ENCODE measurements at places on chromosomes 3 and 15. TPM values are rescaled to one million over a fixed set of nuclear protein-coding genes. Genes with fewer than 3 reads are reported as not detected.

The GOLGA8H gene
- not detected for total RNA-seq

The DNAH12 gene
- total RNA-seq, result 0.08 TPM

The P2RY14 gene
- total RNA-seq, result 1.3 TPM

The CFAP100 gene
- not detected for total RNA-seq

The ISLR gene
- total RNA-seq, result 59.9 TPM

The CPN2 gene
- not detected for total RNA-seq

DNA sequence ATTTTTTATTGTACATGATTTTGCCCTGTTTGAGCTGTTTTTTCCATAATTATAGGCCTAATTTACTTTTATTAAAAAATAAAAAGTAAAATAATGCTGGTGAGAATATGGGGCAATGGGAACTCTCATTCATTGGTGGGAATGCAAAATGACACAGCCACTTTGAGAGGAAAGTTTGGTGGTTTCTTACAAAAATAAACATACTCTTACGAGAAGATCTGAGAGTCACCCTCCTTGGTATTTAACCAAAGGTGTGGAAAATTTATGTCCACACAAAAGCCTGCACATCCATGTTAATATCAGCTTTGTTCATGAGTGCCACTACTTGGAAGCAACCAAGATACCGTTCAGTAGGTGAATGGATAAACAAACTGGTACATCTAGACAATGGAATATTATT, 9.8 kb downstream of the MUC13 start:
- DNase-seq, result no peak
- H3K4me1 ChIP-seq, result peaks cover under 1% of the 10 kb centered on the region
- H3K27ac ChIP-seq, result no peak overlapping the region
- H3K36me3 ChIP-seq, result no peaks in the 10 kb centered on the region
- no peak overlapping the region for H3K4me3 ChIP-seq
- H3K27me3 ChIP-seq, result no peaks in the 10 kb centered on the region

GRCh38 chr3:37071921-37072320, 78.6 kb downstream of the MLH1 start:
- H3K27me3 ChIP-seq, result no peaks in the 10 kb centered on the region
- no peak for DNase-seq
- peaks cover 34% of the 10 kb centered on the region for H3K36me3 ChIP-seq
- H3K4me1 ChIP-seq, result peaks cover 11% of the 10 kb centered on the region
- H3K27ac ChIP-seq, result no peak overlapping the region

- DNase-seq, result no peak
- no peaks in the 10 kb centered on the region for H3K27me3 ChIP-seq
- H3K27ac ChIP-seq, result no peak overlapping the region
- no peak overlapping the region for H3K4me3 ChIP-seq
- no peaks in the 10 kb centered on the region for H3K36me3 ChIP-seq
- no peaks in the 10 kb centered on the region for H3K4me1 ChIP-seq
Observed at GRCh38 chr15:39312984-39313383, 267.9 kb upstream of the THBS1 start.

- peak overlapping the region; percentile 95 for H3K27ac ChIP-seq
- H3K27me3 ChIP-seq, result no peaks in the 10 kb centered on the region
- H3K4me3 ChIP-seq, result peak overlapping the region; percentile 84
- peak; percentile 97 for DNase-seq
- H3K36me3 ChIP-seq, result no peaks in the 10 kb centered on the region
- peaks cover 54% of the 10 kb centered on the region for H3K4me1 ChIP-seq
Observed at GRCh38 chr15:63502843-63503738, 1.3 kb upstream of the USP3 start.

DNA sequence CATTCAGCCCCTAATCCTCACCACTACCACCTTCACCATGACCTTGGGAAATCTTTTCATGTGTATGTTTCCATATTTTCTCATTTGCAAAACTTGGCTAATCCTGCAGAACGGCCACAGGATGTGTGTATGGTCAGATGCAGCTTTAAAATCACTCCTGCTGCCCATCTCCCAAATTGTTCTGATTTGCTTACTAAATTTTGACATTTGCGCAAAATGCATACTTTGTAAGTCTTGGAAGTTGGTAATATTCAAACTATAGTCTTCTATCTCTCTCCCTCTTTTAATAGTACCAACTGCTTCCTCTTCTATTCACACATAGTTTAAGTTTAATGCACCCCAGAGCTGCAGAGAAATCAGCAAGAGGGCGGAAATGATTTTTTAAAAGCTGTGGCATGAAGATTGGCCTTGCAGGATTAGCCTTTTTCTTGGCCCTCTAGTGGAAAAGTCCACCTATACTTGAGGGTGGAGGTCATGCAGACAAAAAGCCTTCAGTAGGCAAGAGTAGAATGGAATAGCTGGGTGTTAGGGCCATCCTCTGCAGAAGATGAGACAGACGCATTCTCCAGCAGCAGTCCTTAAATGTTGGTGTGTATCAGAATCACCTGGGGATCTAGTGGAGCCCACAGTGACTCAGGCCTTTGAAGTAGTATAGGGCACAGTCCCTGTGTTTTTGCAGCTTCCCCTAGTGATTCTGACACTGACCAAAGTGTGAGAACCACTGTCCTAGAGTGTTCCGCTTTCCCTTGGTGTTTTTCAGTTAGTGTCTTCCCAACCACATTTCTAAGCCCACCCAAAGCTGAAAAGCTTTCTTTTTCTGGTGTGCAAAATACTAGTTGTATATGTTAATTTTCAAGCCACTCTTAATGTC, 181.7 kb downstream of the CHST2 start:
- no peaks in the 10 kb centered on the region for H3K4me1 ChIP-seq
- H3K27ac ChIP-seq, result no peak overlapping the region
- DNase-seq, result no peak
- no peaks in the 10 kb centered on the region for H3K36me3 ChIP-seq

GRCh38 chr15:43219929-43220928, 589 bp downstream of the EPB42 start:
- H3K36me3 ChIP-seq, result no peaks in the 10 kb centered on the region
- no peaks in the 10 kb centered on the region for H3K27me3 ChIP-seq
- no peaks in the 10 kb centered on the region for H3K4me1 ChIP-seq
- no peak overlapping the region for H3K4me3 ChIP-seq
- no peak for DNase-seq

GRCh38 chr15:63915873-63916771, 82.4 kb upstream of the HERC1 start:
- peak overlapping the region; percentile 62 for H3K27ac ChIP-seq
- DNase-seq, result no peak
- no peak overlapping the region for H3K4me3 ChIP-seq
- H3K4me1 ChIP-seq, result peaks cover 25% of the 10 kb centered on the region

DNA sequence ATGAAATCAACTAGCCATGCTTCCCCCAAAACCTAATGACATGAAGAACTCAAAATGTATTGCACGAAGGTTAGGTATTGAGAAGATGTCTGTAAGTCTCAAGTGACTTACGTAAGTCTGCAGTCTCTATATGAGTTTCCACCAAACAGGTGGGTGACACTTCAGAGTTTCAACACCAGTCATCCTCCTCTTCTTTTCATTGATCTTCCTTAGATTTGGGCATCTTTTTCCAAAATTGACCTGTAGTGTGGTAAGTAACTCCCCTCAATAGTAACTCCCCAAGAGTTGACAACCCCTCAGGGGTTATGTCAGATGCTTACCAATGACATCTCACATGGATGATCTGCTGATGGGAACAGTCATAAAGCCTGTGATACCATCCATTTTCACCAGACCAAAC, 46.1 kb downstream of the GPR176 start:
- no peak overlapping the region for H3K4me3 ChIP-seq
- no peak for DNase-seq

- no peak overlapping the region for H3K4me3 ChIP-seq
Observed at GRCh38 chr3:33041909-33042308, 55.0 kb downstream of the GLB1 start.

- no peaks in the 10 kb centered on the region for H3K4me1 ChIP-seq
- no peak overlapping the region for H3K27ac ChIP-seq
- H3K27me3 ChIP-seq, result no peaks in the 10 kb centered on the region
- DNase-seq, result no peak
- no peak overlapping the region for H3K4me3 ChIP-seq
Observed at GRCh38 chr3:129432671-129433070, 4.2 kb upstream of the EFCAB12 start.

DNA sequence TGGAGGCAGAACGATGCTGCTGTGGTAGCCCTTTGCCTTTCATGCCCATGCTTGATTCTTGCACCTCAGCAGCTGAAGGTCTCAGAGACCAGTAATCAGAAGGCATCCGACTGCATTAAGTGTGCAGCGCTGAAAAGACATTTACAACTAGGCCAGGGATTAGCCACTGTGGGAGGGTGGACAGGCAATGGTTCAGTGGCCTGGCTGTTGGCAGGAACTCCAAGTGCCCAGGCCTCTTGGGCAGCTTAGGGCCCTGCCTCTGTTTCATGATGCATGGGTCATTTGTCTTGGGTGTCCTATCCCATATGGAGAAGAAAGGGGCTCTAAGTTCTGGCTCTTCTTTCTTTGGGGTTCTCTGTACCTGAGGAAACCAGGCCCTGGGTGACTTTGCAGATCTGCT, 11.4 kb downstream of the TMED3 start:
- H3K4me3 ChIP-seq, result no peak overlapping the region
- H3K27ac ChIP-seq, result no peak overlapping the region
- H3K36me3 ChIP-seq, result peaks cover 7% of the 10 kb centered on the region
- no peak for DNase-seq
- H3K4me1 ChIP-seq, result no peaks in the 10 kb centered on the region

DNA sequence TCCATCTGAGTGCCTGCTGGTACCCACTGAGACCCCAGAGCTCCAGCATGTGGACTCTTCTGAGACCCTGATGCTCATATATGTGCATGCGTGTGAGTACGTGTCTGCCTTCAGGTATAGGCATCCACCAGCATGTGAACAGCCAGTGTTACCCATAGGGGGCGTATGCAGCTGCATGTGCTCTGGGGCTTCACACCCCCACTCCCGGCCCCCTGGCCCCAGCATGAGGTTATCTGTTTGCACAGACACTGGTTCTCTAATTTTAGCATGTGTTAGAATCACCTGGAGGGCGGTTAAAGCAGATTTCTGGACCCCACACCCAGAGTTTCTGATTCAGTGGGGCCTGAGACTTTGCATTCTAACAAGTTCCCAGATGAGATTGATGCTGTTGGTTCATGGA, 824 bp upstream of the CILP start:
- H3K27ac ChIP-seq, result peak overlapping the region; percentile 51
- no peak for DNase-seq
- H3K4me3 ChIP-seq, result no peak overlapping the region
- H3K4me1 ChIP-seq, result peaks cover 20% of the 10 kb centered on the region
- no peaks in the 10 kb centered on the region for H3K36me3 ChIP-seq
- no peaks in the 10 kb centered on the region for H3K27me3 ChIP-seq

DNA sequence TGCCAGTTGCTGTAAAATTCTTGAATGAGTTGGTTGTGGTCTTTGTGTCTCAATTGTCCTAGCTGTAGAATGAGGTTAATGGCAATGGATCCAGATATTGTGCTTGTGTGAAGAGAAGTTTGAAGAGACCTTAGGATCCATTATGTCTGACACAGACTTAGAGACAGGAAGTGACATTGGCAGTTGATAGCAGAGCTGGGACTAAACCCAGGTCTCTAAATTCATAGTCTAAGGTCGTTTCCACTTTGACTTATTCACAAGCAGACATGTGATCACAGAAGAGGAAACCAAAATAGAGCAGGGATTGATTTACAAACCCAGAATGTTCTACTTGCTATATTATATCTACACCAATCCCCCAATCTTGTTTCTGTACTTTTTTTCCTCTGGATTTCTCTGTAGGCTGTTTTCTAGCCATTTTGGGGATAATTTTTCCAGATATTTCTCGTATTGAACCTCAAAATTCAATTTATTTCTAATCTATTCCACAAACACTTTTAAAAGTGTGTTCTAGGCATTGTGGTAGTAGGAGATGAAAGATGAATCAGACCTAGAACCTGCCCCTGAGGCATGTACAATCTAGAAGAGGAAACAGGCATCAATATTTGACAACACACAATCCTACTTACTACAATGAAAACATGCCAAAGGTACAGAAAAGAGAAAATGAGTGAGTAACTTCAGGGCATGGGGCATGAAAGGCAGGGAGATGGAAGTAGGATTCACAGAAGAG, 123.3 kb downstream of the NFKBIZ start:
- H3K27me3 ChIP-seq, result no peaks in the 10 kb centered on the region
- no peaks in the 10 kb centered on the region for H3K36me3 ChIP-seq
- no peak overlapping the region for H3K4me3 ChIP-seq
- no peak overlapping the region for H3K27ac ChIP-seq

GRCh38 chr15:69120732-69121131, 39.7 kb upstream of the GLCE start:
- no peaks in the 10 kb centered on the region for H3K36me3 ChIP-seq
- H3K27ac ChIP-seq, result no peak overlapping the region
- H3K4me1 ChIP-seq, result no peaks in the 10 kb centered on the region
- H3K27me3 ChIP-seq, result no peaks in the 10 kb centered on the region
- DNase-seq, result no peak

GRCh38 chr15:100623301-100623700, 20.9 kb downstream of the ASB7 start:
- no peak overlapping the region for H3K27ac ChIP-seq
- no peaks in the 10 kb centered on the region for H3K27me3 ChIP-seq

DNA sequence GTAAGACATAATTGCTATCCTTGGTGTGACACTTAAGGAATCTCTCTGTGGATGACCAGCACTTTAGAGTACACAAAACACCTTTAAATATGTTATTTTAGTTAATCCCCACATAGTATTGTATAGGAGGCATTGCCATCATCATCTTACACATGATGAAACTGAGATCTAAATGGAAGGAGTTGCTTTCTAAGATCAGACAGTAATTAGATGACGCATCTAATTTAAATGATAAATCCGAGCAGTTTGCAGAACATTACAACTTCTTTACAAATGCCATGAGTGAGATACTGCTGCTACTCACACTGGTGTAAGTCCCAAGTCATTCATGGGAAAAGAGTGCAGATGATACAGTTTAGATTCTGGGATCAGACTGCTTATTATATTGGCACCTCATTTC, 431.9 kb downstream of the MFSD1 start:
- H3K36me3 ChIP-seq, result no peaks in the 10 kb centered on the region
- H3K4me1 ChIP-seq, result no peaks in the 10 kb centered on the region
- no peak overlapping the region for H3K27ac ChIP-seq
- H3K27me3 ChIP-seq, result no peaks in the 10 kb centered on the region
- DNase-seq, result no peak
- no peak overlapping the region for H3K4me3 ChIP-seq

GRCh38 chr3:189132231-189132671, 39.5 kb upstream of the TPRG1 start:
- no peaks in the 10 kb centered on the region for H3K4me1 ChIP-seq
- no peaks in the 10 kb centered on the region for H3K27me3 ChIP-seq
- no peak overlapping the region for H3K4me3 ChIP-seq
- peak; percentile 77 for DNase-seq
- H3K36me3 ChIP-seq, result peaks cover 3% of the 10 kb centered on the region

GRCh38 chr15:77045985-77046384, 24.9 kb downstream of the TSPAN3 start:
- no peaks in the 10 kb centered on the region for H3K4me1 ChIP-seq
- DNase-seq, result no peak
- peaks cover 26% of the 10 kb centered on the region for H3K36me3 ChIP-seq
- H3K27me3 ChIP-seq, result no peaks in the 10 kb centered on the region
- H3K27ac ChIP-seq, result no peak overlapping the region
- H3K4me3 ChIP-seq, result no peak overlapping the region

DNA sequence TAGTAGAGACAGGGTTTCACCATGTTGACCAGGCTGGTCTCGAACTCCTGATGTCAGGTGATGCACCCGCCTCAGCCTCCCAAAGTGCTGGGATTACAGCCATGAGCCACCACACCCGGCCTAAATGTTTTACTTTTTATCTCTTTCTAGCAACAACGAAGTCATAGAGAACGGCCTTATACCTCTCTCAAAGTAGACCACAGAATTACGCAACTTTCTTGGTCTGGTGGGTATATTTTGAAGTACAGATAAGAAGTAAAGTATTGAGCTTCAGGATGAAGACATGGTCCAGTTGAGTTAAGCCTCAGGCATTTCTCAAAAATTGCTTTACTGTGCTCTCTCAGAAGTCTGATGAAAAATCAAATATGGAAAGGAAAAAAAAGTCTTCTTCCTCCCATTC, 30.6 kb downstream of the FAM240A start:
- no peaks in the 10 kb centered on the region for H3K36me3 ChIP-seq
- no peak for DNase-seq
- no peak overlapping the region for H3K4me3 ChIP-seq
- no peaks in the 10 kb centered on the region for H3K4me1 ChIP-seq
- H3K27ac ChIP-seq, result no peak overlapping the region

All from right atrium auricular region (tissue), 2 donors.